WTC11 (cell line): ENCODE measurements at places on chromosomes 1 and 21.

DNA sequence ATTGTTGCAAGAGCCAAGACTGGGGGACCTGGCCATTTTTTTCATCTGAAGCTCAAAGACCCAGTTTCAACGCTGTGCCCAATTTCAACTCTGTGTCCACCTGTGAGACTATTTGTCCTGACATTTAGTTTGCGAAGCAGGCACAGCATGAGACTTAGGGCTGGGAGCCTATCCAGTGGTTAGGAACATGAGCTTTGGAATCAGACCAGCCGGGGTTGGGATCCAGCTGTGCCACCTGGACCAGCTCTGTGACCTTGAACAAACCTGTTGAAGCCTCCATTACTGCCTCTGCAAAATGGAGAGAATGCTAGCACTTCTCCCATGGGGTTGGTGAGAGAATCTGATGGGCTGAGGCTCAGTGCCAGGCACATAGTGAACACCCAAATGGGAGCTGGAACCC, 206.1 kb upstream of the TMEM51 start:
- H3K4me1 ChIP-seq: peaks cover 60% of the 10 kb centered on the region
- no peak for DNase-seq

GRCh38 chr1:169487561-169487960, 1.8 kb upstream of the SLC19A2 start:
- no peaks in the 10 kb centered on the region for H3K36me3 ChIP-seq
- H3K27me3 ChIP-seq: no peaks in the 10 kb centered on the region; the same call in 1 of the 2 replicates
- peaks cover 50% of the 10 kb centered on the region for H3K4me1 ChIP-seq
- H3K27ac ChIP-seq: no peak overlapping the region
- H3K4me3 ChIP-seq: peak overlapping the region; percentile 95

GRCh38 chr1:58999676-59000075, 215.8 kb upstream of the JUN start:
- no peak for DNase-seq
- H3K27ac ChIP-seq: no peak overlapping the region
- no peaks in the 10 kb centered on the region for H3K27me3 ChIP-seq
- no peak overlapping the region for H3K4me3 ChIP-seq

DNA sequence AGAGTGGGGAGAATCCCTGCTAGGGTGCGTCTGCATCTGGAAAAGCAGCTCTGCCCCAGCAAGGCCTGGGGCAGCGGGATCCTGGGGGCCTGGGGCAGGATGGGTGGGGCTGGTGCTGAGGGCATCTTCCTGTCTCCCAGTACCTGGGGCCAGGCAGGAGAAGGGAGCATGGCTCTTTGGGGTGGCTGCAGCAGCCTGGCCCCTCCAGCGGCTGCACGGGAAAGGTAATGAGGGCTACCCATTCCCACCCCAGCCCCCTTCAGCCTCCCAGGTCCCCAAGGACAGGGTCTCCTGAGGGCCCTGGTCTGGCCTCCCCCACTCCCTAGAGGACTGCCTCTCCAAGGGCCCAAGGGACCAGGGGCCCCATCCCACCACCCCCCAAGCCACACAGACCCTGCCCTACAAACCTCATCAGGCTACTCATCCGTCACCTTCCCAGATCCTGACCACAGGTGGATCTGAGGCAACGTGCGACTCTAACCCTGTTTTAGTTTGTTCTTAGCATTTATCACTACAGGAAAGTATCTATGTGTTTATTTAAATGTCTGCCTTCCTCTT, 910 bp upstream of the ANKRD65 start:
- DNase-seq: no peak
- peaks cover 40% of the 10 kb centered on the region for H3K4me1 ChIP-seq
- H3K27me3 ChIP-seq: peaks cover 2% of the 10 kb centered on the region; the same call in 1 of the 2 replicates
- H3K27ac ChIP-seq: peak overlapping the region; percentile 68
- H3K4me3 ChIP-seq: no peak overlapping the region
- no peaks in the 10 kb centered on the region for H3K36me3 ChIP-seq

GRCh38 chr1:155128755-155129473, 1.2 kb downstream of the EFNA1 start:
- no peak overlapping the region for H3K27ac ChIP-seq
- H3K27me3 ChIP-seq: peaks cover 50% of the 10 kb centered on the region
- H3K4me3 ChIP-seq: peak overlapping the region; percentile 90
- peaks cover 16% of the 10 kb centered on the region for H3K36me3 ChIP-seq
- peaks cover 55% of the 10 kb centered on the region for H3K4me1 ChIP-seq

DNA sequence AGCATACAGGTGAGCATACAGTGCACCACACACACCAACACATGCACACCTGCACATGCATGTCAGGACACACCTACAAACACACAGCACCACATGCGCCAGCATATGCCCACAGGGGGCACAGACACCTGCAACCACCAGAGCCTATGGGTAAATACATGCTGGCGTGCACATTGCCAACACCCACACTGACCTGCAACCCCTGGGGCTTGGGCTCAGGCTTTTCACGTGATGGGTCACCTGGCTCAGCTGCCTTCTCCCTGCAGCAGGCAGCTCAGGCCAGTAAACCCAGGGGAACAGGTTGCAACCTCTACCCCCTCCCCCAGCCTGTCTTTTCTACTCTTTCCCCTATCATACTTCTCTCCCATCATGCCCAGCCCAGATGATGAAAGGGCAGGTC, 8.1 kb downstream of the CD247 start:
- no peaks in the 10 kb centered on the region for H3K36me3 ChIP-seq
- peaks cover 23% of the 10 kb centered on the region for H3K4me1 ChIP-seq
- no peak overlapping the region for H3K27ac ChIP-seq
- no peak for DNase-seq
- H3K4me3 ChIP-seq: no peak overlapping the region
- no peaks in the 10 kb centered on the region for H3K27me3 ChIP-seq

GRCh38 chr1:94798054-94798453, 22.1 kb upstream of the SLC44A3 start:
- H3K27me3 ChIP-seq: no peaks in the 10 kb centered on the region
- peaks cover 22% of the 10 kb centered on the region for H3K4me1 ChIP-seq
- no peak overlapping the region for H3K27ac ChIP-seq
- H3K36me3 ChIP-seq: no peaks in the 10 kb centered on the region

DNA sequence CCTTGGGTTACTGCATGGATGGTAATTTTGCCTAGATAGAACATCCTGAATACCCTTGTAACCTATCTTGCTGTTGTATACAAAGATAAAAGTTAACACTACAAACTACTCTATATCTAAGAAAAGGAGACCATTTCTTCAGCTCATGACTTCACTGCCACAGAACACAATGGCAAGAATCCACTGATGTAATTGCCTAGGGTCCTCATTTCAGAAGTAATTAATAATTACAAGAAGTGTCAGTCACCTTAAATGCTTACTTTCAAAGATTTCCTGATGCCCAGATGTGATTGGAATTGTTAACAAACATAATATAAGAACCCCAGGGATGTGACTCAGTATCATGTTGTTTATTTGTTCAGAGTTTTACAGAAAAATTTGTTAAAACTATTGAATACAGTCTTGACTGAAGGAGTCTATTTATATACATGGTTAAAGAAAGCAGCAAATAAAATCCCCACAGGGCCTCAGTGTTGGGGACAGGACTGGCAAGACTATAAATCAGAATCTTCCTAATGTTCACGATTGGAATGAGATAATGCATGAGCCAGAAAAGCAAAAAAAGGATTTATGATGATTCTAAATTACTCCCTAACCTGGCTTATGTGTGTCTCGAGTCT, 83.9 kb downstream of the CRB1 start:
- DNase-seq: no peak
- H3K36me3 ChIP-seq: no peaks in the 10 kb centered on the region
- H3K27ac ChIP-seq: no peak overlapping the region
- no peak overlapping the region for H3K4me3 ChIP-seq
- H3K27me3 ChIP-seq: no peaks in the 10 kb centered on the region

GRCh38 chr1:181064011-181064623, 24.4 kb upstream of the IER5 start:
- peak overlapping the region; percentile 60; the same call in 1 of the 2 replicates for H3K27ac ChIP-seq
- no peaks in the 10 kb centered on the region for H3K27me3 ChIP-seq
- H3K36me3 ChIP-seq: 0 out of 2 replicates have a peak, but pooled peaks cover 4% of the 10 kb centered on the region
- no peak overlapping the region for H3K4me3 ChIP-seq
- peaks cover 31% of the 10 kb centered on the region for H3K4me1 ChIP-seq

- H3K4me3 ChIP-seq: no peak overlapping the region
- DNase-seq: no peak
- H3K27ac ChIP-seq: 0 out of 2 replicates have a peak overlapping the region, but pooled peaks have one; percentile 20
- H3K36me3 ChIP-seq: no peaks in the 10 kb centered on the region
- H3K27me3 ChIP-seq: no peaks in the 10 kb centered on the region
Measured at GRCh38 chr1:61233121-61233660, 150.8 kb downstream of the NFIA start.

DNA sequence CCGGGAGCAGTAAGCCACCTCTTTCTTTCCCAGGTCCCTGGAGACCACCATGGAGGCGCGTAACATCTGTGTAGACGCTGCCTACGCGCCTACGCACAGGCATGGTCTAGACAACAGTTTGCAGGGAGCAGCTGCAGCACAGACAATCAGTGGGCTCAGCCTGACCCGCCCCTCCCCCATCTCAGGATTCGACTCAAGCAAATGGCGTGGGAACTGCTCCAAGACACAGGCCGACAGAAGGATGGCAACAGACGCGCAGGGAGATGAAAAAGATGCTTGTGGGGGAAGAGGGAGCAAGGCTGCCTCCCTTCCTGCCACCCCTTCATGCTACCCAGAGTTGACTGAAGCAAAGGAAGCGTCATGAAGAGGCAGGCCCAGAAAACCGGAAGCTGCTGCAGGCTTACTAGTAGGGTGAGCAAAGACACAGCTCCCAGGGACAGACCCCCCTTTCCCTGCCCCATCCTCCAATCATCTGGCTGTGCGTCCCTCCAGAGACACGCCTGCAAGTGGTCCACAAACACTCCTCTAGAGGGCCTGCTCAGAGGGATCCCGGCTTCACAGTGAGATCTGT, 19.5 kb downstream of the STK40 start:
- peaks cover 25% of the 10 kb centered on the region for H3K4me1 ChIP-seq
- DNase-seq: peak; percentile 38
- H3K27me3 ChIP-seq: no peaks in the 10 kb centered on the region
- H3K4me3 ChIP-seq: no peak overlapping the region
- peak overlapping the region; percentile 95 for H3K27ac ChIP-seq

GRCh38 chr1:214352838-214353237, 71.9 kb downstream of the SMYD2 start:
- H3K27me3 ChIP-seq: no peaks in the 10 kb centered on the region
- H3K4me3 ChIP-seq: no peak overlapping the region
- H3K27ac ChIP-seq: no peak overlapping the region
- peaks cover 51% of the 10 kb centered on the region for H3K36me3 ChIP-seq
- H3K4me1 ChIP-seq: peaks cover 30% of the 10 kb centered on the region

DNA sequence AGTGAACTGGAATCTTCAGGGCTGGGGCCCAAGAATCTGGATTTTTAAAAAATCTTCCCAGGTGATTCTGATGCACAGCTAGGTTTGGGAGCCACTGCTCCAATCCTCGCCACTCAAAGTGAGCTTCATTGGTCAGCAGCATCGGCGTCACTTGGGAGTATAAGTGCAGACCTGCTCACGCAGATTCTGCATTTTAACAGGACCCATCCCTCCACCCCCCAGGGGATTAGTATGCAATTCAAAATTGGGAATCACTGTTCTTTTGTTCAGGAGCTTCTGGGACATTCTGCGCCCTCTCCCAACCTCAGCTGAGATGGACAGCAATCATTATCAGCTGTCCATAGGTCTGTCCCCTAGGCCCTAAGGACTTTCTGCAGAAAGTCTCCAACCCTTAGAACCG, 53.5 kb downstream of the LGR6 start:
- H3K27ac ChIP-seq: no peak overlapping the region
- no peak for DNase-seq
- H3K4me1 ChIP-seq: peaks cover 11% of the 10 kb centered on the region
- H3K27me3 ChIP-seq: peaks cover 9% of the 10 kb centered on the region
- no peaks in the 10 kb centered on the region for H3K36me3 ChIP-seq

GRCh38 chr21:31914472-31914871, 41.7 kb downstream of the HUNK start:
- H3K4me3 ChIP-seq: no peak overlapping the region
- DNase-seq: no peak
- H3K27ac ChIP-seq: no peak overlapping the region

GRCh38 chr21:35028451-35028978, 20.6 kb downstream of the RUNX1 start:
- H3K4me3 ChIP-seq: no peak overlapping the region
- H3K27me3 ChIP-seq: peaks cover 13% of the 10 kb centered on the region
- DNase-seq: no peak
- H3K4me1 ChIP-seq: peaks cover 29% of the 10 kb centered on the region
- no peaks in the 10 kb centered on the region for H3K36me3 ChIP-seq

GRCh38 chr1:38203441-38203840, 156.8 kb upstream of the POU3F1 start:
- peaks cover 19% of the 10 kb centered on the region for H3K36me3 ChIP-seq
- DNase-seq: no peak
- H3K27ac ChIP-seq: no peak overlapping the region
- H3K4me3 ChIP-seq: no peak overlapping the region
- peaks cover 4% of the 10 kb centered on the region; the same call in 1 of the 2 replicates for H3K4me1 ChIP-seq
- H3K27me3 ChIP-seq: peaks cover 8% of the 10 kb centered on the region

DNA sequence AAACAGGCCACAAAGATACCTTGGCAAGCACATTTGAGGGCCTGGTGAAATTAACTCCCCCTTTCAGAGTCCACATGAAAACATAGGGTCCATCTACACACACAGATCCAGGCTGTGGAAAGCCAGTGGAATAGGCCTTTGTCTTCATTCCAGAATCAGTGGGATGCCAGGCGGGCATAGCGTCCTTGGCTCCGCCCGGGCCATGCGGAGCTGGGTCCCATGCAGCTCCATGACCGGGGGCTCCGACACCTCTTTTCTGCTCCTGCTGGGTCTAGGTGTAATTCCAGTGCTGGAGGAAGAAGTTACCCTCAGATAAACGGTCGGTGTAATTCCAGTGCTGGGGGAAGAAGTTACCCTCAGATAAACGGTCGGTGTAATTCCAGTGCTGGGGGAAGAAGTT, 63.6 kb upstream of the COL6A1 start:
- peaks cover 18% of the 10 kb centered on the region for H3K27me3 ChIP-seq
- no peak overlapping the region for H3K4me3 ChIP-seq
- H3K4me1 ChIP-seq: no peaks in the 10 kb centered on the region
- DNase-seq: no peak
- no peaks in the 10 kb centered on the region for H3K36me3 ChIP-seq

DNA sequence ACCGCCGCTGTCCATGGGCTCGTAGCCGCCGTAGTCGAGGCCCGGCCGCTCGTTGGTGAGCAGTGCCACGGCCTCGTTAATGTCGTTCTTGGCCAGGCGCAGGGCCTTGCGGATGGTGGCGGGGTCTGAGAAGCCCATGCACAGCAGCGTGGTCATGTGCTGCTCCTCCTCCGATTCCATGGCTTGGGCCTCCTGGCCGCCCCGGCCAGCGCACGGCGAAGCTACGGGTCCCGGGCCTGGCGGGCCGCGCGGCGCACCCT, 300 bp downstream of the USP24 start:
- no peaks in the 10 kb centered on the region for H3K36me3 ChIP-seq
- no peak overlapping the region for H3K27ac ChIP-seq
- H3K4me3 ChIP-seq: peak overlapping the region; percentile 55
- peak; percentile 48 for DNase-seq

GRCh38 chr1:181257117-181257516, 168.6 kb downstream of the IER5 start:
- no peak overlapping the region for H3K27ac ChIP-seq
- peaks cover 27% of the 10 kb centered on the region for H3K36me3 ChIP-seq
- peaks cover 7% of the 10 kb centered on the region for H3K4me1 ChIP-seq
- no peak overlapping the region for H3K4me3 ChIP-seq

- no peaks in the 10 kb centered on the region for H3K27me3 ChIP-seq
- peaks cover 19% of the 10 kb centered on the region for H3K4me1 ChIP-seq
- peaks cover 10% of the 10 kb centered on the region for H3K36me3 ChIP-seq
- no peak overlapping the region for H3K27ac ChIP-seq
- H3K4me3 ChIP-seq: no peak overlapping the region
Measured at GRCh38 chr1:72936151-72936740, 653.9 kb upstream of the NEGR1 start.

GRCh38 chr1:207429963-207430362, 24.2 kb upstream of the CR2 start:
- peaks cover 16% of the 10 kb centered on the region for H3K36me3 ChIP-seq
- DNase-seq: no peak
- H3K4me3 ChIP-seq: no peak overlapping the region
- no peak overlapping the region for H3K27ac ChIP-seq
- peaks cover 6% of the 10 kb centered on the region for H3K27me3 ChIP-seq
- H3K4me1 ChIP-seq: peaks cover 3% of the 10 kb centered on the region
